NCI-H187 (cell line): ENCODE measurements at places on chromosomes 4 and X.
A peak's percentile ranks its signal among the peaks of the same experiment; 100 is the strongest.

DNA sequence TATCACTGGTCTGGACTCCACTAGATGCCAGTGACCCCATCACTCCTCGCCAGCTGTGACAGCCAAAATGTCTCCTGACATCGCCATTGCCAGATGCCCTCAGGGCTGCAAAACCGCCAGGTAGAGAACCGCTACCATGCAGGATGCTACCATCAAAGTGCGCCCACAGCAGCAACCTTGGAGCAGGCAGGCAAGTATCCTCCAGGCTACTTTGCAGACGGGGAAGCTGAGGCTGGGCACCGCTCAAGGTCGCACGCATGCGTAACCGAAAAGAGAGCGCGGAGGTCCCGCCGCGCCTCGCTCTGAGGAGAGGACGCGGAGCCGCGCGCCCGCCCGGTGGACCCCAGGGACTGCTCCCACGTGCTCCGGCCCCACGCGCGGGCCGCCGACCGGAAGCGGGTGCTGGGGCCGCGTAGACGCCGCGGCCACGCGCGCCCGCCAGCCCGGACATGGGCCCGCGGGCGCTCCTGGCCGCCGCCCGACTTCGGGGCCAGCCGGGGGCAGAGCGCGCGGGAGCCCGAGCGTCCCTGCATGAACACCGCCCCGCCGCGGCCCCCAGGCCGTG is at the start of gene STS:
Gene STS, plus strand, starts transcription at position 300 of the 565 bp plus-strand sequence. CDS start 105,488 bp downstream, outside the sequence.
- no peak for DNase-seq

DNA sequence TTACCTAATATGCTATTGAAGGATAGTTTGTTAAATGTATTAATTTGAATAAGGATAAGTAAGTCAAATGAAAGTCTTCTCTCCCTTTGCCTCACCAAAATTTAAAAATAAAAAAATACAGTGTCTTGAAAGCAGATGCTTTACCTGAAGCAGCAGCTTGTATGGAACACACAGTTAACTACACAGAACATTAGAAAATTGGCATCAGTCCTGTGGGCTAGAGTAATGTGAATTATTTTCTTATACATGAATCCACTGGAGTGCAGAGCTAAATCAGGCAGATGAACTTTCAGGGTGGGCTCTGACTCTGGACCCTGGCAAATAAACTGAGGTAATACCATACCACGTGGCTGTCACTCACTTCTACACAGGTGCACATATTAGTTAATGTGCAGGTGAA is 348.0 kb downstream of the FSTL5 start:
- DNase-seq, result no peak

DNA sequence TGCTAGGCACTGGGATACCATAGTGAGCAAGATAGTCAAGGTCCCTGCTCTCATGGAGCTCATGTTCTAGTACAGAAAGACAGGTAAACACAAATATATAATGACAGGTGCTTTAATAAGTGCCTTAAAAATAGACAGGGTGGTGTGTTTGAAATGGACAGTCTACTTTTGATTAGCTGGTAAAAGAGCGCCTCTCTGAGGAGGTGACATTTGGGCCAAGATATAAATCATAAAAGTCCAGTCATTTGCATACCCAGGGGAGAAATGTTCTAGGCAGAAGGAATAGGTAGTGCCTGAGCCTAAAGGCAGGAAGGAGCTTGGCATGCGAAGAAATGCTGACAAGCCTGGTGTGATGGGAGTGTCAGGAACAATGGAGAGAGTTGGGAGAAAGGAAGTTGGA is 83.6 kb downstream of the DNAAF6 start:
- no peak for DNase-seq

GRCh38 chr4:184420881-184421416 is 53.4 kb downstream of the IRF2 start:
- DNase-seq, result no peak

DNA sequence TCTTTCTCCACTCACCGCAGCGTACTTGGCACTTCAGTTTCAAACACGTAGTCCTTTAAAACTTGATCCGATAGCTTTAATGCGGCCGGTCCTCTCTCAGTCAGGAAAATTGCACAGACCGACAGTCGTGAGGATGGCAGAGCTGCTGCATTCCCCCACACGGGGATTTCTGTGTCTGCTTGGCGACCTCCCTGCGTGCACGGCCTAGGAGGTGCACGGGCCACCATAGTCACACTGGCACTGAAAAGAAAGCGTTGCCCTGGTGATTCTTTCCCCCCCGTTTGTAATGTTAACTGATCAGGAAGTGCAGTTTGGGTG is 10.3 kb downstream of the AKAP17A start:
- no peak for DNase-seq

DNA sequence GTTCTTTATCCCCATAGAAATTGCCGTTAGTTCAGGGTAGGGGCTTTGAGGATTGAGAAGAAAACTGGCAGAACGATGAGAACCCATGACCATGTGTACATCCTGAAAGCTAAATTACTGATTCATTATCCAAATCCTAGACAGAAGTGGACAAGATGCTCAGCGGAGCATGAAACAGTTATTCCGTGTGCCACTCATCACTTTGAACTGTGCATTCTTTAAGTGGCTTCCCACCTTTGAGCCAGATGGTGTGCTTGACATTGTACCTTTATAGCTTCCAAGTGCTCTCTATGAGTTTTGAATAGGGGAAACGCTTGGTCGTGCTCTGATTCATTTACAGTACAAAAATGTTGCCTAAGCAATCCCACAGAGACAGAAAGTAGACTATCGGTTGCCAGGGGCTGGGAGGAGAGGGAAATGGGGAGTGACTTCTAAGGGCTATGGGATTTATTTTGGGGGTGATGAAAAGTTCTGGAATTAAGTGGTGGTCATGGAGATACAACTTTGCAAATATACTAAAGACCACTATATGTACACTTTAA is 100.0 kb downstream of the DOCK11 start:
- no peak for DNase-seq

GRCh38 chrX:120001787-120002186 is 58.2 kb upstream of the NKAP start:
- DNase-seq, result no peak

- DNase-seq, result no peak
These were observed 34.9 kb downstream of the MMRN1 start for GRCh38 chr4:89929425-89930159.

DNA sequence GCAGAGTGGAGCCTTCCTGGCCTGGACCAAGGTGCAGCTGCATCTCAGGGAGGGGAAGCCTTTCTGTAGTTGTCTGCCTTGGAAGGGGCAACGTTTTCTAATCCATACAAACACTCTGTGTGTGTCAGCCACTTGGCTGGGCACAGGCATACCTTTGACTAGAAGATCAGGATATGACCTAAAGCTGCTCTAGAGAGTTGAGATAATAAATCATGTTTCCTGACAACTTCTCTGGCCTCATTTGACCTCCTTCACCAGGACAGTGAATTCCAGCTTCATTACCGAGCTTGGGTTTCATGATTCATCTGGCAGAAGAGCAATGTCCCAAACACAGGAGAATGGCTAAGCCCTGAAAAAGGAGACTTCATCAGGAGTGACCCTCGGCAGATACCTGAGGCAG is 89.6 kb upstream of the KIT start:
- no peak for DNase-seq

GRCh38 chr4:157898836-157899605 is 273.8 kb downstream of the GASK1B start:
- DNase-seq, result no peak

DNA sequence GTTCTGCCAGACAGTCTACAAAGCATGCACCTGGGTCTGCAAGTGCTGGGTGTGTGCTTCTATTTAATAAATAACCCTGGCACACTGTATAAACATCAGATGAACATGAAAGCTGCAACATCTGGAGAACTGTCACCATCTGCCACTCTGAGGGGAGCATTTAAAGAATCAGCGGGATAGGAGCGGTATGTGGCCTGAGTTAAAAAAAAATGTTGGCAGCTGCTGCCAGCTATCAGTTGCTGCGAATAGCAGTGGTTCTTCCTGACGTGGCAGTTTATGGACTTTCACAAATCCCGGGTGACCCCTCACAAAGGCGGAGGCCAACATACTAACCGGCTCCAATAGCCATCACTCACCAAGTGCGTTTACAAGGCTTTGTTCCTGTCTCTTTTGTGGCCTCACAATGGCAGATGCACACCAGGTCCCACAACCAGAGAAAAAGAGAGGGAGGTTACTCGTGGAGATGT is 95.1 kb downstream of the RASL11B start:
- peak; percentile 54 for DNase-seq

DNA sequence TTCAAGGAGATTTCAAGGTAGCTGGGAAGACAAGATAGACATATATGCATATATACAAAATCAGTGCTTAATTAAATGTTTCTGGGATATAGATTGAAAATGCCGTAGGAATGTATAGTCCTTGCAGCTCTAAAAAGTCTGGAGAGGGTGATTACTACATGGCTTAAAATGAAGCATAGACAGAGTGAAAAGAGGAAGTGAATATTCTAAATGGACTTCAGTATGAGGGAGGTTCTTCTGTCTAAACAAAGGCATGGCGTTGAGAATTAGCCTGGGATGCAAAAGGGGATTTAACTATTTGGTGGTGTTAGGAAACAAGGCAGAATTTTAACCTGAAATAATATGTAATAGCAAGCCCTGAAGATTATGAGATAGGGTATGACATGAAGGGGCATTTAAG is 141.5 kb upstream of the FRMPD4 start:
- no peak for DNase-seq

DNA sequence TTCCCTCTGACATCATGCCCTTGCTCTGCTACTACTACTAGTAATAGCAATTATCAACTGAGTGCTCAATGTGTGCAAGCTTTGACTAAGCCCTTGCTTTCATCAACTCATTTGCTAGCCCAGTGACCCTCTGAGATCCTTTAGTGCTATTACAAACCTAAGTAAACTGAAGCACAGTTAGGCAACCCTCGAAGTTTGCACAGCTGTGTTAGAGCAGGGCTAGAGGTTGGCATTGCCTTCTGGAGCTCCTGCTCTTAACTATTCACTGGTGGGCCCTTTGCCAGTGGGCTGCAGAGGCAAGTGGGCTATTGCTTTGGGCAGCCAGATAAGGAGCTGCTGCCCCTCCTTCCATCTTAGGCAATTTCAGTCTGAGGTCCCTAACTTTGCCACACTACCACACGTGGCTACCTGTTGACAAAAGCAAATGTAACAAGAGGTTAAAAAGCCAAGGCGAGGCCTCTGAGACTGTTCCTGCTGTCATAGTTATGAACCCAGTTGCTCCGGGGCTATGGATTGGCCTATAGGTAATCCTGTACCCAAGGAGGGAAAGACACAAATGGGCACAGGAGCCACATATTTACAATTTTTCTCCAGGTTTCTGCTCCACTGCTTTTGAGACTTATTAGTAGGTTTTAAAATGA is 41.5 kb upstream of the ANKRD50 start:
- DNase-seq, result no peak

- peak; percentile 13 for DNase-seq
These were observed 2.1 kb downstream of the UCHL1 start for GRCh38 chr4:41258783-41259182.

- DNase-seq, result peak; percentile 86
These were observed 669 bp upstream of the PHKA2 start for GRCh38 chrX:18984381-18985185.

DNA sequence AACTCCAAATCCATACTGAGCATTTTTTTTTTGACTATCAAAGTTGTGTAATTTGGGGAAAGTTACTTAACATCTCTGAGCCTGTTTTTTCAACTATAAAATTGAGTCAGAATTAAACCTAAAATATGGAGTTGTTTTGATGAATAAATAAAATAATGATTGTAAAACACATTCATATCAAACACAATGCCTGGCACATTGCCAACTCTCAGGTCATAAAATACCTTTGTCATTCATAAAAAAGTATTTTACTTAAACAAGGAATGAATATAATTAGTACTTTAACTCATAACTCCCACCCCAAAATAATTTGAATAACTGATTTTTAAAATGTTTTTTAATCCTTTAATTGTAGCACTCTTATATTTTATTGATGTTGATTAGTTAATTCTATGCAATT is 3.8 kb upstream of the GPR174 start:
- no peak for DNase-seq

GRCh38 chr4:9384126-9384525 is 21.2 kb downstream of the USP17L30 start:
- DNase-seq, result no peak

- DNase-seq, result no peak
These were observed 6.9 kb downstream of the SHROOM3 start for GRCh38 chr4:76441881-76442280.

DNA sequence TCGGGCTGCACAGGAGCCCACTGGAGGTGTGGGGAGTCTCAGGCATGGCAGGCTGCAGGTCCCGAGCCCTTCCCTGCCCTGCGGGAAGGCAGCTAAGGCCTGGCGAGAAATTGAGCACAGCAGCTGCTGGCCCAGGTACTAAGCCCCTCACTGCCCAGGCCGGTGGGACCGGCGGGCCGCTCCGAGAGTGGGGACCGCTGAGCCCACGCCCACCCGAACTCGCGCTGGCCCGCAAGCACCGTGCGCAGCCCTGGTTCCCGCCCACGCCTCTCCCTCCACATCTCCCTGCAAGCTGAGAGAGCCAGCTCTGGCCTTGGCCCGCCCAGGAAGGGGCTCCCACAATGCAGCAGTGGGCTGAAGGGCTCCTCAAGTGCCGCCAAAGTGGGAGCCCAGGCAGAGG is 82.0 kb upstream of the NEIL3 start:
- no peak for DNase-seq

- DNase-seq, result no peak
These were observed 625.5 kb upstream of the INTU start for GRCh38 chr4:127007305-127007704.

DNA sequence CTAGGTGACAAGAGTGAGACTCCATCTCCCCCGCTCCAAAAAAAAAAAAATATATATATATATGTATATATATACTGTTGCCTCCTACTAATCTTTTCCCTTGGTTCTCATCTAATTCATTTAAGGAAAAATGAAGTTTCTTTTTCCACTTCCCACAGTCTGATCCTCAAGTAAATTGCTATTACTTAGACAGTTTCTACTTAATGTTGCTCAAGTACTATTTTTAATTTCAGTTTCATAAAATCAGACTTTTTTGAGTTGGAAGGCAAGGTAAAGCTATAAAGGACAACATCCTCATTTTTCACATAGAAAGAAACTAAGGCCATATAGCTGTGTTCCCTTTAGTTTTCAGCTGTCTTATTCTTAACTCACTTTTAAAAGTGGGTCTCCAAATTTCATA is 5.8 kb downstream of the RXFP1 start:
- DNase-seq, result no peak

DNA sequence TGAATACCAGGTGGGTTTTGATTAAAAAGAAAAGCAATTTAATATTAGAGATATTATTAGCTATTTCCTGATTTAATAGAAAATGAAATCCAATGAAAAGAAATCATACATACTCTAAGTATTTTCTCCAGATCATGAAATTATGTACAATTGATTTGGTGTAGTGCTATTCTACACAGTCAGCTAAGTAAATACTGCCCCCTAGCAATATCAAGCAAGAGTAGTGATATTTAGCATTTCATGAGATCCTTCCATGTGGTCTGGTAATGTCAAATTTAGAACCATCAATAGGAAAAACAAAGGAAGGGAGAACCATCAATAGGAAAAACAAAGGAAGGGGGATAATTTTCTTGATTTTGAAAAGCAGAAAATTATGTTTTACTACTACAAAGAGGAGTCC is 114.6 kb downstream of the TBCK start:
- no peak for DNase-seq

- no peak for DNase-seq
These were observed 34.4 kb downstream of the BBS12 start for GRCh38 chr4:122766950-122767349.
